Fibroblast of skin of back (primary cell): ENCODE measurements at places on chromosomes 16 and 17.
A peak's percentile ranks its signal among the peaks of the same experiment; 100 is the strongest.

DNA sequence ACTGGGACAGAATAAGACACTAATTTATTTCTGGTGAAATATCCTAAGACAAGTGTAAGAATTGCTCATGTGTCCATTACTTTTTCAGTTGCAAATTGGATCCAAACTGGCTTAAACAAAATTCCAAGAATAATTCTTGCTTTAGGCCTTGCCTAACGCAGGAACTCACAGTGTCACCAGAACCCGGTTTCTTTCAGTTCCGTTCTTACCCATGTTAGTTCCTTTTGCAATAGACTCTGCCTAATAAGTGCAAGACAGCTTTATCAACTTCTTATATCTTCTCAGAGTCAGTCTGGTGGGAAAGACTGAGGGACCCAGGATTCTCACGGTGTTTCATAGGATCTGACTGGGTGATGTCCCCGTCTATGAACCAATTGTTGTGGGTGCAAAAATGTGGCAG lies 24.7 kb downstream of the GDE1 start:
- DNase-seq: no peak

DNA sequence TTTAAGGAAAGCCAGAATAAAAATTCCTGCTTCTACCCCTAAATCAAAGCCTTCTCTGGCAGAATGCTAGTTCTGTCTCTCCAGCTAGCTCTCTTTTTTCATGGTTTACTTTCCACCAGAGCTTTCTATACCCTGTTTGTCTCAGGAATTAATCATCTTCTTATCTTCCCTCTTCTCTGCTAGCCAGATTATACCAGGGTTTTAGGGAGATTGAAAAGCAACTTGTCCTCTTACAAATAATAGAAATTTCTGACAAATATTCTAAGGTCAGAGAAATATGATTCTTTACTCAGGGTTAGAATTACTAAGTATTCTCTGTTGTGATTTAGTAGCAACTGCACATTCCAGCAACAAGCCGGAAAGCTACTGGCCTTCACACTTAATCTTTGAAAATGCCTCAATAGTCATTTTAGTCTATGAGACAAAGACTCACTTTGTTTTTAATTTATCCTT lies 166.4 kb downstream of the TANC2 start:
- no peak for DNase-seq

DNA sequence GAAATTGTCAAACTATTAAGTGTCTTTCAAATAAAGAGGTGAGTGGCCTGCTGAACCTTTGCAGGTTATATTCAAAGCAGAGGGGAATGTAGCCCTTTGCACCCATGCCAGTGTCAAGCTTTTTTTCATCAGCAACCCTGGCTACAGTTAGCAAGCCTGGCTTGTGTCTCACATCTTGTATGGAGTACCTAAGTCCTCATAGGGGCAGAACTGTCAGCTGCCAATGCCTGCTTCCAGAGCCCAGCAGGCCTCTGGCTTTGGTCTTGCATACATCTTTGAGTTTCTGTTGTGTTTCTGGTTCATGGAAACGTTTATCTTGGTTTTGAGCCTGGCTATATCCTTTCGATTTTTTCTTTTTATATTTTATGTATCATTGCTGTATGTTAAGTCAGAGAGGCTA lies 26.8 kb downstream of the REXO5 start:
- DNase-seq: no peak

DNA sequence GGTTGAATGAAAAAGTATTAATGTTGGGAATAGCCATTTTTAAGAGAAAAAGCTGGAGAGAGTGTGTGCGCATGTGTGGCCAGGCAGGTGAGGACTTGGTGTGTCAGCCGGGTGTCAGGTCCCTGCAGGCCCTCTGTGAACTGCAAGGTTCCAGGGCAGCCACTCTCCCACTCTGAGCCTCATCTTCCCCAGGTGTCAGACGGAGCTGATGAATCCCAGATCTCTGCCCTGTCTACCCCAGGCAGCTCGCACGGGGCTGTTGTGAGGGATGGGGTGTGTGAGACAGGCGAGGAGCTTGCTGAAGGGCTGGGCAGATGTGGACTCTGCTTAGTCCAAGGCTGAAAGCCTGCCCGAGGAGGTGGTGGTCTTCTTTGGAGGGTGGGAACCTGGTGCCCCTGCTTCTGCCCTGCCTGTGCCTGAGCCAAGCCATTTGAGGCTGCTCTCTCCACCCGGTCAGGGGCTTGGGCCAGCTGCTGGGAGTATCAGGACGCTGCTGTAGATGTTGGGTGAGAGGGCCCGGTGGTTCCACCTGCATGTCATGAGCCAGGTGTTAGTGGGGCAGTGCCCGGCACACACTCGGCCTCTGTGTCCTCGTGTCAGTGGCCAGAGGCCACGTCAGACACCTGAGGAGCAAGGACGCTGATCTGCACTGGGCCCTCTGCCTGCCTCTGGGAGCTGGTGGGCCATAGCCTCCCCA lies 122.4 kb downstream of the RAB11FIP4 start:
- no peak for DNase-seq

DNA sequence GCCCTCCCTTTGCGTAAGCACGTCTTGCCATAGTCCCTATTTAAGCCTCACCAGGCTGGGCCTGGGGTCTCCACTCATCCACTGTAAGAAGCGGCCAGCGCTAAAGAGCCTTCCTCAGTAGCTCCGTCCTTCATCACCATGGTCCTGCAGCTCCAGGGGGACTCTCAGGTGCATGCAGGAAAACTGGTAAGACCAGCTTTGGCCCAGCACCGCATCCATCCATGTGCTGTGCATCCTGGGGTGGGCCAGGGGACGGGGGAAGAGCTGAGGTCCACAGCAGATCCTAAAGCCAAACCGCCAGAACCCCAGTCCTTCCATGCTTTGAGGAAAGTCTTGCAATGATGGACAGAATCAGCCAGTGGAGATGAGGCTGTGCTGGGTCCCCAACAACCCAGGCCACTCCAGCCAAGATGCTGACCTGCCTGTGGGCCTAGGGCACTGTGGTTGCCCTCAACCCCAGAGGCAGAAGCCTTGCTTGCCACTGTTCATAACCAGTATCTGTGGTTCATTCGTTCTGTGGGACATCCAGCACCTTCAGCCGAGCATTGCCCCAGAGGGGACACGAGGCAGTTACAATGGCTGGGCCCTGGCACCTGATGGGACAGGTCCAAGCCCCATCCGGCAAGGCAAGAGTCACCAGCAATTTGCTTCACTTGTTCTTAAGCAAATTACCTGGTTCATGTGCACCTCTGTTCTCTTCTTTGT lies 44.4 kb downstream of the RBFOX3 start:
- no peak for DNase-seq

DNA sequence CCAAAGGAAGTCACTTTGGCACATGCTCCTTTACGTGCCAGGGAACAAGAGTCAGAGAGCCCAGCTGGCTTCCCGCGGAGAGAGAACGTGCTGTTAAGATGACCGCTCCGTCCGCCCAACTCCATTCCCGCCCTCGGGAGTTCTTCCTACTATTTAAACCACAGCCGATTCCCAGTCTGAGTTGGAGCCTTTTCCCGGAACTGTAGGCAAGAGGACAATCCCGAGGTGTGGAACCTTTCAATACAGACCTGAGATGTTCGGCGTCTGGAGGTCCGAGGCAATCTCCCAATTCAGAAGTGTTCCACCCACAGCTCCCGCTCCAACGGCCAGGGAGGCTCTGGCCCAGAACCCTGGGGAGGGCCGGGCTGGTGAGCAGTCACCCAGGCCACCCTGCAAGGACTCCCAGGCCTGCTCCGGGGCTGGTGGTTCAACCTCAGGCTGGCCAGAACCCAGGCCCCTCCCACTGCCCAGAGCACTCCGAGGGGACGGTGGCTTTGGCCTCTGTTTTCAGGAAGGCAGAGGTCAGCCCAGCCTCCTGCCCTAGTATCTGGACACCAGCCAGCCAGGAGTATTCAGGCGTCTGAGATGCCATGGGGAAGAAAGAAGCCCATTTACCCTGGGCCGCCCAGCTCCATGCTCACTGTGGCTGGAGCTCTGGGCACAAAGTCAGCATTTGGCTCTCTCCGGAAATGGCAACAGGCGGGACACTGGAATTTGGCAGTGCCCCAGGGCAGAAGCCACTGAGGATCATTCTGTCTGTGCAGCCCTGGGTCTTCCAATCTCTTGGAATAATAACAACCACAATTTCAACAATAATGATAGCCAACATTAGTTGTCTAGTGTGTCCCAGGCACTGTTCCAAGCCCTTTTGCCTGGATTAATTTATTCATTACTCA lies 21.4 kb downstream of the EMP2 start:
- peak; percentile 34 for DNase-seq
